K562 (cell line): ENCODE measurements at places on chromosomes 7 and 10. TPM values are rescaled to one million over a fixed set of nuclear protein-coding genes. Genes with fewer than 3 reads are reported as not detected.

ZCWPW1 gene
- total RNA-seq: 0.86 and 0.94 TPM in 2 replicates

SEPTIN14 gene
- 0.04 TPM in 2 replicates for total RNA-seq

LZTS2 gene
- total RNA-seq: 38.6 and 42.1 TPM in 2 replicates

PRDX3 gene
- total RNA-seq: 140 and 150 TPM in 2 replicates

PRKCQ gene
- total RNA-seq: 13.6 and 14.6 TPM in 2 replicates

HOXA4 gene
- not detected in 2 replicates for total RNA-seq

TAC1 gene
- not detected in 2 replicates for total RNA-seq

GNGT1 gene
- total RNA-seq: 0.78 and 0.83 TPM in 2 replicates

ZNF736 gene
- total RNA-seq: 8.8 and 11.4 TPM in 2 replicates

MYO1G gene
- total RNA-seq: 0.62 and 0.72 TPM in 2 replicates

NAT16 gene
- not detected in 2 replicates for total RNA-seq

AS3MT gene
- 0.25 and 0.29 TPM in 2 replicates for total RNA-seq

NEURL1 gene
- total RNA-seq: 0.11 and 0.20 TPM in 2 replicates

AOAH gene
- 0.18 TPM in 1 of 2 replicates, not detected in the other for total RNA-seq

UCN3 gene
- total RNA-seq: not detected in 2 replicates

TMEM130 gene
- 0.07 TPM in 1 of 2 replicates, not detected in the other for total RNA-seq

ZPBP gene
- total RNA-seq: not detected in 2 replicates

STEAP4 gene
- total RNA-seq: 0.07 and 0.11 TPM in 2 replicates

CUBN gene
- 0.09 and 0.22 TPM in 2 replicates for total RNA-seq

ARHGEF35 gene
- total RNA-seq: 0.22 and 0.49 TPM in 2 replicates

LBX1 gene
- not detected in 2 replicates for total RNA-seq

PAXIP1 gene
- 28.2 and 28.4 TPM in 2 replicates for total RNA-seq

MCM10 gene
- total RNA-seq: 59.4 and 68.1 TPM in 2 replicates

VENTX gene
- 0.55 and 0.69 TPM in 2 replicates for total RNA-seq

ADARB2 gene
- total RNA-seq: not detected in 2 replicates

ACTR3C gene
- 10.0 and 10.8 TPM in 2 replicates for total RNA-seq

IRF5 gene
- total RNA-seq: 0.04 and 0.20 TPM in 2 replicates

GJD4 gene
- not detected in 2 replicates for total RNA-seq

MUC12 gene
- 0.40 and 1.1 TPM in 2 replicates for total RNA-seq

NEUROD6 gene
- total RNA-seq: not detected in 2 replicates

ATRNL1 gene
- total RNA-seq: 0.18 TPM in 2 replicates

GIMAP5 gene
- total RNA-seq: 0.35 and 0.51 TPM in 2 replicates

ZNF239 gene
- 13.4 and 13.7 TPM in 2 replicates for total RNA-seq

FKBP6 gene
- total RNA-seq: not detected in 2 replicates

NOS3 gene
- 111 and 124 TPM in 2 replicates for total RNA-seq

CNNM1 gene
- total RNA-seq: not detected in 2 replicates

PDGFA gene
- 9.8 and 10.2 TPM in 2 replicates for total RNA-seq

EIF4EBP2 gene
- total RNA-seq: 54.1 and 61.8 TPM in 2 replicates

NXPH1 gene
- 0.07 and 0.16 TPM in 2 replicates for total RNA-seq

KRIT1 gene
- 32.8 and 37.9 TPM in 2 replicates for total RNA-seq

DLX5 gene
- total RNA-seq: not detected in 2 replicates

CRHR2 gene
- not detected in 2 replicates for total RNA-seq

GPR85 gene
- 4.6 and 5.0 TPM in 2 replicates for total RNA-seq

CUL2 gene
- 41.6 and 44.7 TPM in 2 replicates for total RNA-seq
